ENCODE measurements at places on chromosomes 11 and 22.

- DNase-seq = no peak
Measured at GRCh38 chr11:92558323-92558722, 333.7 kb downstream of the FAT3 start.

DNA sequence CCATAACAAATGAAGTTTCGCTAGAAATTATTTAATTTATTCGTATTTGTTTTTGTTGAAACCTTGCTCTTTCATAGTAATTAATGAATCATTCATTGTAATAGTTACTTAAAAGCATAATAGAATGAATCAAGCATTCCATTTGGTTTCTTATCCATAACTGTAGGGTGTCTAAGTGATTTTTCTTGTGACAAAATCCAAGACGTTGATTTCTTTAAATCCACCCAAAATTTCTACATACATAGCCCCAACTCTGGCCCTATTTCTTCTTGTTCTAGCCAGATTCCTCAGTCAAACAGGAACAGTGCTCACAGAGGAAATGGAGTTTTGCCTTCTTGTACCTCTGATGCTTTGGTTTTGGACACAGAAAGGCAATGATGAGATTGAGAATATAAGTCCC lies 25.5 kb downstream of the UBASH3B start:
- DNase-seq = no peak

GRCh38 chr22:19991645-19992451 lies 24.8 kb downstream of the ARVCF start:
- no peak for DNase-seq

GRCh38 chr22:34946339-34946985 lies 119.5 kb upstream of the ISX start:
- DNase-seq = no peak

GRCh38 chr11:57605028-57605420 lies 7.5 kb downstream of the SERPING1 start:
- DNase-seq = no peak

DNA sequence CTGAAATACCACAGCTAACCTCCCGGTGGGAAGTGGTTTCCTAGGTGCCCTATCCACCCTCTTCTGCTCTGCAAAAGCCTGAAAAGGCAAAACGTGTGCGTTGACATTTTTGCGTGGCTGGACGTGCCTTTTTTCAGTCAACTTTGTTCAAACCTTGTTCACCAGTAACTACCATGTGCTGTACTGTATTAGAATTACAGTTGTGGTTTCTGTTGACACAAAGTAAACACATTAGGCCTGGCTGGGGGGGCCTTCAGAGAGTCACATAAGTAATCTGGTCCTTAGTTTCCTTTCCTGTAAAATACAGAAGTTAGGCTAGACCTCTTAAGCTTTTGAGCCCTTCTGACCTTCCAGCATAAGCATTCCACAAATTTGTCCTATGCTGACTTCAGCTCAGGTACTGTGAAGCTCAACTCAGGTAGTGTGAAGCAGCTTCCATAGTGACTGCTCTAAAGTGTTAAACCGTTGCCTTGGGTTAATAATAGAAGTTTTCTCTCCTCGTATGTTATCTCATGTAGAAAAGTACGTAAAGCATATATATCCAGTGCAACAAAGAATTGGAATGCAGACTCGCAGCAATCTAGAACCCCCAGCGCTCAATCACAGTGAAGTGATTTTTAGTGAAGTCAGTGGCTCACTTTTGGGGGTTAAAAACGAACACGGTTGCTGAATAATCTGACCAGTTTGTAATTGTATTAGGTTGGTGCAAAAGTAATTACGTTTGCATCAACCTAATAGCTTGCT lies 1.8 kb downstream of the EWSR1 start:
- peak; percentile 25 for DNase-seq

DNA sequence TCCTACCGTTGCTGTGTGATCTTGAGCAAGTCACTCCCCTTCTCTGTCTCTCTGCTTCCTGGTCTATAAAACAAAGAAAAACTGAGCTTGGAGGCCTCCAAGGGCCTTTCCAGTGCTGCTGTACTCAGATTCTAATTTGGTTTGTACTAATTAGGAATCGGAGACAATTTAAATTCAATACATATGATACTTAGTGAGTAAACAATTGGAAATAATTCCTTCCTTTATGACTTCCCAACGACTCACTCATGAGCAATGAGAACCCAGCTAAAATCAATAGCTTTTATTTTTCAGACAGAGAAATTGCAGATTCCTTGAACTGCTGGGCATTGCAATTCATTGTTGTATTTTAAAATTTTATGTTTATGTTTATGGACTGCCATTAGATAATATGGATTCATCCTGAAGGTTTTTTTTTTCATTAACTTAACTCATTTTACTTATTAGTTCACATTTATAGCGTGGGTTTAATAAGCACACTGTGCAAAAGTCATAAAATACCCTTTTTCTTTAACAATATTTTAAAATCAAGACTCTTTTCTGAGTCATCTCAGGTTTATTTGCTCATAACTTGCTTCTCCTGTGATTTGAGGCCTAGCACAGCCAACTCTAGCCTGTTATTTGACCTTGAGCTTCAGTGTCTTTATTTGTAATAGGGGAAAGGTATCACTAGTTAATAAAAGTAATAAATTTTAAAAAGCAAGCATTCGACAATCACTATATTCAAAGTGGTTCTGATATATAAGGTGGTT lies 95.8 kb downstream of the TP53I11 start:
- DNase-seq = no peak

GRCh38 chr11:2108675-2109491 lies 30.3 kb downstream of the IGF2 start:
- DNase-seq = no peak

GRCh38 chr11:66744485-66745355 lies 15.7 kb upstream of the SPTBN2 start:
- peak; percentile 48 for DNase-seq

DNA sequence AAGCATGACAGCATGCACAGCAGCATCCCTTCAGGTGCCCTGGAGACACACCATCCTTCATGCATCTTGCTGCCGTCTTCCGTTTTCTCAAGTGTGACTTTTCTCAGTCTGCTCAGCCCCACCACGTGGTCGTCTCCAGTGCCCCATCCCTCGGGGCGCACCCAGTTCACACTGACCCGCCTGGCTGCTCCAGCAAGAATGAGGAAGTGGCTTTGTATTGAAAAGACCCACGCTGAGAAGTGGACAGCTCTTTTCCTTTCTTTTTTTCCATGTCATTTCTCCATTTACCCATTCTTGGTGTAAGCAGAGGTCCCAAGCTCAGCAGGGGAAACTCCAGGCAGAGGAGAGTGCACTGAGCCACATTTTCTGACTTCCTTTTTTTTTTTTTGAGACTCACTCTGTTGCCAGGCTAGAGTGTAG lies 14.5 kb downstream of the SERPINH1 start:
- peak; percentile 81 for DNase-seq

DNA sequence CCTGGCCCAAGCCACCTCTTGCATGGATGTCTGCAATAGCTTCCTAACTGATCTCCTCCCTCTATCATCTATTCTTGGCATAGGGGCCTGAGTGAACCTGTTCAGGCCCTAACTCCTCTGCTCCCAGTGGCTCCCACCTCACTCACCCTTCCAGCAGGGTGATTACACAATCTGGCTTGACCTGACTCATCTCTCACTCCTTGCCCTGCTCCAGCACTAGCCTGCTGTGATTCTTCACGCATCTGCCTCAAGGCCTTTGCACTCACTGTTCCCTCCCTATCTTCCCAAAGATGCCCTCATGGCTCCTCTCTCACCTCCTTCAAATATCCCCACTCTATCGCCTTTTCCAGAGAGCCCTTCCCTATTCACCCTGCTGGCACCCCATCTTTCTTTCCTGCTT lies 10.5 kb downstream of the SCN4B start:
- no peak for DNase-seq

- peak; percentile 71 for DNase-seq
Measured at GRCh38 chr11:65501472-65502273, 2.8 kb downstream of the MALAT1 start.

GRCh38 chr11:31500560-31500959 lies 8.9 kb downstream of the IMMP1L start:
- no peak for DNase-seq

DNA sequence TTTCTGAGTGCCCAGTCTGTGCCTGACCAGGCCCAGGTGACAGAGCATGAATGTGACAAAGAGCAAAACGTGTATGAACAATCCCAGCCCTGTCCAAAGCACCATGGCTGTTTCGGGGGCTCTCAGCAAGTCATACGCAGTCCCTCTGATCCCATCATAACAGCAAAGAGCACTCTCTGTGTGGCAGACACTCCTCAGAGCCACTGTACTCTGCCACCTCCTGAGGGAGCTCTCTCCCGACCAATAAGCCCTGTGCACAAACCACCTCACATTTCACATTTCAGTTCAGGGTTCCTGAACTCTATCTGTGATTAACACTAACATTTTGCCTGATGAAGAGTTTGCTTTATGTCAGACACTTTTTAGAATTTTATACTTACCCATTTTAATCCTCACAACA lies 6.6 kb downstream of the DGCR2 start:
- peak; percentile 9 for DNase-seq

GRCh38 chr11:74257959-74258553 lies 53.4 kb downstream of the P4HA3 start:
- no peak for DNase-seq
